Gastrocnemius medialis (tissue), 4 donors: ENCODE measurements at places on chromosomes 2 and 18.
A peak's percentile ranks its signal among the peaks of the same experiment; 100 is the strongest.

DNA sequence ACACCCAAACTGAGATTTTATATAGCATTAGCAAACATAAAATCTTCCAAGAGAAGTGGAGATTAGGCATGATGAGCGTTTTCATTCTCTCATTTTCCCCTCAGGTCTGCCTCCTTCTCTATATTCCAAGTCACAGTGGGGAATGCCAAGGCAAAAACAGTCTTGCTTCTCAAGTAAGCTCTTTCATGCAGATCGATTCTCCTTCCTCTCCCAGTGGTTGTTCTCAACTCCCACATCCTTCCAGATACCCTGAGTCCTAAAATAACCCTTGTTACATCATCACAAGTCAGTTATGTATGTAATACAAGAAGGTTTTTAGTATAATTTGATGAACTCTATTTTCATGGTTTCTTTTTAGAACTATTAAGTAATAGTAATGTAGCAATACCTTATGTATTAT, 150.6 kb downstream of the TXNL1 start:
- DNase-seq, result no peak

DNA sequence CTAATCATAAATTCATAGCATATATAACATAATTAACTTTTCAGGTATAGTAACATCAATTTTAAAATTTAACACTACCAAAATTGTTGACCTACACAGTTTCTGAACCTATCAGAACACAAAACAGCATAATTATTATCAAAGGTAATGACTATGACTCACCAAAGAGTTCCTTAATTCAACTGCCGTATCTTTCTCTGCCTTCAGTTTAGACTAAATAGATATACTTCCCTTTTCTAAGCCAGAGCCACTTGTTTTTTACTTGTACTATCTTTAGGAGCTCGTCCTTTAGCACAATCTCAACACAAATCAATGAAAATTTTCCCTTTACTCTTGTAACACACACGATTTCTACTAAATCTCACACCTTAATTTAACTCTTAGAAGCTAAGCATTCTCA, 54.4 kb downstream of the CCDC88A start:
- DNase-seq, result no peak

- no peak for DNase-seq
Observed at GRCh38 chr2:105765415-105766299, 20.9 kb downstream of the NCK2 start.

DNA sequence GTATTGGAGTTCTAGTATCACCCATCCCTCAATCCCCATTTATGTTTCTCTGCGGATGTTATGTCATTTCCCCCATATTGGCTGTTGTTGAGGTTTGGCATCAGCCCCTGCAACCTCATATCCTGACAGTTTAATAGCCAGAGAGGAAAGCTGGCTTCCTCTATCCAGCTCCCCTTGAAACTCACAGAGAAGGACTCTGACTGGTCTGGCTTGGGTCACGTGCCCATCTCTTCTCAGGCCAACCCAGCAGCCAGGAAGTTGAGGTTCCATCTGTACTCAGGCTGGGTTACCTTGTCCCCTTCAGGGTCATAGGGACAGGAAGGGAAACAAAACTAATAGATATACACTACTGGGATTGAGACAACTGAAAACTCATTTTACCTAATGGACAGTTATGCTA, 148.0 kb upstream of the SLC14A2 start:
- DNase-seq, result no peak

GRCh38 chr2:138112536-138112935, 148.3 kb downstream of the HNMT start:
- no peak for DNase-seq

GRCh38 chr18:62863579-62864001, 148.2 kb downstream of the PHLPP1 start:
- DNase-seq, result no peak

DNA sequence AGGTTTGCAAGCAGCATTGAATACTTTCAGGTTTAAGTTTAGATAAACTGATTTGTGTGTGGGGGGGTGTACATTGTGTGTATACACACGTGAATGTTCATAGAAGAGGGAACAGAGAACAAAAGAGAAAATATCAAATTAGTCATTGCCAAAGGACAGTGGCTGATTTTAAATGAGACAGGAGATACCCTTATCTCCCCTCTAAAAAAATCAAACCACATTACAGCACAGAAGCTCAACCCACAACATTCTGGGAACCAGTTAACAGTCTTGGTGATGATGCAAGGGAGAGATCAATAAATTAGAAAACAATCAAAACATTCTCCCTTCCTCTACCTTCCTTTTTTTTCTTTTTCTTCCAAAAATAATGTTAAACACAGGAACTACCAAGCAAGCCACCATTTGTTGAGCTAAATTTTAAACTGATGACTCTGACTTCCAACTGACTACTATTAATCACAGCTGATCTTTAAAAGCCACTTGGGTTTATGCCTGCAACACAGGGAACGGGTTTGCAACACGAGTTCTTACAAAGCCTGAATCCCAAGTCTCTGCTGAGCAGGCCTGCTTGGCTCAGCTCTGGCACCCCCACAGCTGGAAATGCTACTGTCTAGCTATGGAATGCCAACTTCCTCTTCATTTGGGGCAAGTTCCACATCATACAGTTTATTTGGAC, 119.2 kb upstream of the ACVR1C start:
- peak; percentile 55 for DNase-seq

DNA sequence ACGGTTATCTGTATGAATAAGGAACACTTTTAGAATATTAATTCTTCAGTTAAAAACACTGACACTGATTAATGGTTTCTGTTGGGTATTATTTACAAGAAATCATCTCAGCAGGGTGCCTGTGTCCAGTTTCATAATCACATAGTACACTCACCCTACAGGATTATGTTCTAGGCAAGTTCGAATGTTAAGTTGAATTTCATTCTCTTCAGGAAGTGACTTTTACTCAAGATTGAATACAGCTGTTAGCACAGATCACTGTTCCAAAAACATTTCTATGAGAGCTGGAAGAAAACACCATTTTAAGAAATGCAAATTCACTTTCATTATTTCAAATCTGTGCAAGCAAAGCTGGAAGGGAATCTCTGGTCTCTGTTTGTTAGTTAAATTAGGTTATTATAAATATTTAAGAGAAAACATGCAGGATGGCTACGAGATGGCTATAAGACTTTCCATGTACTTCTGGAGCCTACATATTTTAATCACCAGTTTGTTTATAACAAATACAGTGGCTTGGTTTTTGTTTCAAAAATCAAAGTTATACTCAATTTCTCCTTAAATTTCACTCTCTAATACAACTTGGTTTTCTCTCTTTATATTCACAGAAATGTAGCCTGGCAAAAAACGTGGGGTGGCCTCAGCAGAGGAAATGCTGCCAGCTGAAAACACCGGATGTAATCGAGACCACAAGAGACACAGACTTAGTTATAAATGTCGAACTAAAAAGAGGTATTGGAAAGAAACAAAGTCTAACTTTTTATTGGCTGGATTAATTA, 65.8 kb downstream of the RBMS1 start:
- no peak for DNase-seq

DNA sequence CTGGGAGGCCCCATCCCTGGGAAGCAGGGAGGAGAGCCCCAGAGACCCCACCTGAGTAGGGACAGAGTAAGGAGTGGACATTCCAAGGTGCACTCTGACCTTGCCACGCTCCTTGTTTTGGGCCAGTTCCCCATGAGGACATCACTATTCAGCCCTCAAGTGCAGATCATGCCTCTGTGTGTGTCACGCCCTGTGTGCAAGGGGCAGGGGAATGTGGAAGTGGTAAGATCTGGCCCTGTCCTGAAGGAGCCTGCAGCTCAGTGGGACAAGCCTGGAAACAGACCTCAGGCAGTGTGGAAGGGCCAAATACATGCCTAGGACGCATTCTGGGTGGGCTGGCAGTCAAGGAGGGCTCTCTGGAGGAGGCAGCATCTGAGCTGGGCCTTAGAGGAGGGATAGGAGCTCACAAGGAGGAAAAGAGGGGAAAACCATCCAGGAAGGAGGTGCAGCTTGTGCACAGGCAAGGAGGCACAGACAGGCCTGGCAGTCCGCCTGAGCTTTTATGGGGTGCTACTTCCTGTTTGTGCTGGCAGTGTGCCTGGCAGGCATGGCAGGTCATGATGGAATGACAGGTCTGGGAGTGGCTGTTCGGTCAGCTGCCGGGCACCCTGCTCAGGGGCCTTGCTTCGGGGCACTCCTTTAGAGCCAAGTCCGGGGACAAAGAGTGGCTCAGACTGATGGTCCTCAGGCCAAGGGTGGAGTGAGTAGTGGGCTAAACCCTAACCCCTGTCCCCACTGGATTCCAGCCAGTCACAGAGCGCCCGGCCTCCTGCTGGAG, 3.3 kb downstream of the KLHL30 start:
- DNase-seq, result peak; percentile 95

- DNase-seq, result no peak
Observed at GRCh38 chr2:205717999-205718398, 35.7 kb downstream of the NRP2 start.

DNA sequence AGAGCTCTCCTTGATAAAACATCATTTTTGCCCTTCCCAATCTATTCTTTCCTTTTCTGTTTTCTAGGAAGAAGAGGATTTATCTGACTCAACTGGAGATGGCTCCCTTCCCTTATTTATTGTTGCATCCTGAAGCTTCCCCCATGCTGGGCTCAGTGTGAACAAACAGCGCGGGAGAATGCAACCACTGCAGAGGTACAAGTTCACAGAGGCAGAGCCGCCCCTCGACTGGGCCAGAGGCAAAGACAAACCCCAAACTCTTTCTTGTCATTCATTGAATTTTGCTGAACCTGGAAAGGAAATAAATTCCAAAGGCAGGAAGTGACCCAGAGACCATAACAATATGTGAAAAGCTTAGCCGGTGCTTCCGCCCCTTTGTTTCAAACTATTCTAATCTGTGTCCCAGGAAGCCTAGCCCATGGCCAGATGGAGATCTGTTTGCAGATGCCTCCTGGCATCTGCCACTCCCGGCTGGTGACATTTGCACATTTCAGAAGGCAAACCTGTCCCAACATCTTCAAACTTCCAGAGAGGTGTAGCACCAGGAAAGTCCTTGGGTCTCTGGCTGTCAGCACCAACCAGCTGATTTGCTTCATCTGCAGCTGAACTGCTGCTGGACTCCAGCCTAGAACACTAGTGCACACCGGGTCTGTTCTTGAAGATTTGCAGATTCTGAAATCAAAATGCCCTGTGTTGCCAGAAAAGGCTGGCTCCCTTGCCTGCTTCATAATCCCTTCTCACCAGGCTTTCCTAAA, 79.4 kb upstream of the MAP4K3 start:
- DNase-seq, result peak; percentile 34

- DNase-seq, result no peak
Observed at GRCh38 chr18:31116853-31117595, 14.8 kb upstream of the DSC2 start.

GRCh38 chr18:7596147-7596546, 29.0 kb downstream of the PTPRM start:
- DNase-seq, result no peak

DNA sequence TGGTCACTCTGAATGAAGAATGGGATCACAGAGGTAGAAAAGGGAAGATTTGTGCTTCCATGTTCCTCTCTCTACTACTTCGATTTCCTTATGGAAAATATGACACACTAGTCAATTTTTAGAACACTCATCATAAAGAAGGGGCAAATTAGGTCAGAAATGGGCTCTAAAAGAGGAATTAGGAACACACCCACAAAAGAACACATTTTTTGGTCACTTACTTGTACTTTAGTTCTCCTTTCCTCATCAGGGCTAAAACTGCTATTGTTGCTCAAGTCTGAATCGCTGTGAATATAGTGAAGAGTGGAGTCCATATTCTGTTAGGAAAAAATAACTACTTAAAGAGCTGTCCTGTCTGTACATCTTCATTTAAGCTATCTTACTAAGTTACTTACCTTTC, 52.6 kb downstream of the PPP4R1 start:
- no peak for DNase-seq

DNA sequence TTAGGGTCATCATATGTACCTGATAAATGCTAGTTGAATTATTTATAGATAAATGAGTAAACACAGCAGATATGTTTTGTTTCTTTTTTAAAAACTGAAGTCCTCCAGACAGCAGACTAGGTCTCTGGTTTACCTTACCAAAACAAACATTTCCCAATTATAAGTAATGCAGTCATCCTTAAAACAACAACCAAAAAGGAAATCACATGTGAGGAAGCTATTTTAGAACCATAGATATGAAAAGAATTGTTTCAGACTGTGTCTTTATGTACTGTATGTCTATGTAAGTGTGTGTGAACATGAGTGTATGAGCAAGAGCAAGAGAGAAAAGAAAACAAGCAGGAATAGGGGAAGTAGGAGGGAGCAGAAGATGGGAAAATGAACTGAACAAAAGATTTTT, 441.0 kb downstream of the CPS1 start:
- DNase-seq, result no peak

- no peak for DNase-seq
Observed at GRCh38 chr2:69755862-69756467, 14.0 kb downstream of the ANXA4 start.

DNA sequence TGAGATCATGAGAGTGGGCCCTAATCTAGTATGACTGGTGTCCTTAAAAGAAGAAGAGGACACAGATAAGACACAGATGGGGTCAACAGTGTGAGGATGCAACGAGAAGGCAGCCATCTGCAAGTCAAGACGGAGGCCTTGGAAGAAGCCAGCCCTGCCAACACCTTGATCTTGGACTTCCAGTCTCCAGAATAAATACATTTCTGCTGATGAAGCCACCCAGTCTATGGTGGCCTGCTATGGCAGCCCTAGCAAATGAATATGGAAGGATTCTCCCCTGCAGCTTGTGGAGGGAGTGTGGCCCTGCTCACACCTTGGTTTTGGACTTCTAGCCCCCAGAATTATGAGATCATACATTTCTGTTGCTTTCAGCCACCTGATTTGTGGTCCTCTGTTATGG, 12.3 kb downstream of the CTIF start:
- no peak for DNase-seq

- DNase-seq, result no peak
Observed at GRCh38 chr2:180959787-180960186, 20.6 kb upstream of the UBE2E3 start.

- DNase-seq, result no peak
Observed at GRCh38 chr2:79373358-79374130, 139.3 kb upstream of the CTNNA2 start.

DNA sequence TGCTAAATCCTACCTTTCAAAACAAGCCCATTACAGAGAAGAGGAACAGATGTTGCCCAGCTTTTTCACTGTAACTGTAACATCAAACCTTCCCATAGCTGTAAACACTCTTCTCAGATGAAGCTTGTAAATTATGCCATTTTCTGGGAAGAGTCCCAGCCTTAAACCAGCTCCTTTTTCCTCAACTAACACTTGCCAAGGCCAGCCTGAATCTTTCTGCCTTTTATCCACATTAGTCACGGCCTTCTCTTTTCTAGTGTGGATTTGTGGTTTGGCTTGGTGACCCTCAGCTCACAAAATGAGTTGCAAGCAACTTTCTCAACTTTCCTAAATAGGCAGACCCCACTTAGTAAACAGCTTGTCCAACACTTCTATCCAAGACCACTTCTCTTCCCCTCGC, 90.2 kb downstream of the CABLES1 start:
- no peak for DNase-seq

- no peak for DNase-seq
Observed at GRCh38 chr2:215479536-215480240, 43.8 kb upstream of the FN1 start.

GRCh38 chr2:53242090-53242489, 525.5 kb upstream of the CHAC2 start:
- DNase-seq, result no peak
